ENCODE measurements at places on chromosomes 4 and X. TPM values are rescaled to one million over a fixed set of nuclear protein-coding genes. Genes with fewer than 3 reads are reported as not detected.

PF4V1 gene
- not detected for total RNA-seq

MAGEB16 gene
- not detected for total RNA-seq

MAGEA4 gene
- total RNA-seq, result not detected

TACR3 gene
- not detected for total RNA-seq

DNA sequence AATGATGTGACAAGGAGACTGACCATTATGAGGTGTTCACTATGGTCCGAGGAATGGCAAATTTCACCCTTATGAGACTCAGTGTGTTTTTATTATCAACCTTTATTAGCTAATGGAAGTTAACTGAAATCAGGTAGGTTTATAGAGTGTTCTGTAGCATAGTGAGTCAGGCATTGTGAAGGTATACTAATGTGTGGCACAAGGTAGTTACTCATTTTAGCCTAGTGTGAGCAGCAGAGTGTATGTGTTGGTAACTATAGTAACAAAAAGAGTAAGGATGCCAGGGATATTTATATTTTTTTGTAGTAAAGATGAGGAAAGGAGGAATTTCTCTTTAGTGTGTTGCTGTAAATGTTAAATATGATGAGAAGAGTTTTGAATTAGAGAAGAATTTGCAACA, 12.0 kb downstream of the PDLIM5 start:
- DNase-seq, result no peak

DNA sequence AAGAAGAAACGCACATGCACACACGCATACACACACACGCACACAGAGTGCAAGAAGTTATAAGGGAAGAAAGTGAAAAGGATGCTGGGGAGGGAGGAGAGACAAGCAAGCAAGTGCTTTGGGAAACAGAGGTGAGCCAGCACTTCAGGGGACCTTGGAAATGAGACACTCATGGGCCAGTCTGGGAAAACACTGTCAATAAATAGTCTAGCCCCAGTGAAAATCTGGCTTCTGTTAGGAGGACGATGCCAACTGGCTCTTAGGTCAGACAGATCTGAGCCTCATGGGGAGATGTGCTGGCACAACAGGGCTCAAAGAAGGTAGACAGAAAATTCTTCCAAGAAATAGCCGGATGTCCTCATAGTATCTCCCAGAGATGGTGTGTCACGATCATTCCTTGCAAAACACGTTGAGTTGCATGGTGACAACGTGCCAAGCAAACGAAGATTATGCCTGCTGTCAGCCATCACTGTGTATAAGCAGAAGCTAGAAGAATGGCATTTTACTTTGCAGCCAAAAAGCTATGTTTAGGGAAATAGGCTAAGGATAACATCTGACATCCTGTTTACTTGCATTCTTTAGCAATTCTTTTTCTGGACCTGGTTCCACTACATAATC, 557 bp upstream of the ARHGEF6 start:
- DNase-seq, result no peak

- no peak for DNase-seq
Observed at GRCh38 chrX:65537229-65537628, 2.6 kb upstream of the LAS1L start.

GRCh38 chrX:125266153-125266660, 53.5 kb upstream of the TEX13C start:
- no peak for DNase-seq

DNA sequence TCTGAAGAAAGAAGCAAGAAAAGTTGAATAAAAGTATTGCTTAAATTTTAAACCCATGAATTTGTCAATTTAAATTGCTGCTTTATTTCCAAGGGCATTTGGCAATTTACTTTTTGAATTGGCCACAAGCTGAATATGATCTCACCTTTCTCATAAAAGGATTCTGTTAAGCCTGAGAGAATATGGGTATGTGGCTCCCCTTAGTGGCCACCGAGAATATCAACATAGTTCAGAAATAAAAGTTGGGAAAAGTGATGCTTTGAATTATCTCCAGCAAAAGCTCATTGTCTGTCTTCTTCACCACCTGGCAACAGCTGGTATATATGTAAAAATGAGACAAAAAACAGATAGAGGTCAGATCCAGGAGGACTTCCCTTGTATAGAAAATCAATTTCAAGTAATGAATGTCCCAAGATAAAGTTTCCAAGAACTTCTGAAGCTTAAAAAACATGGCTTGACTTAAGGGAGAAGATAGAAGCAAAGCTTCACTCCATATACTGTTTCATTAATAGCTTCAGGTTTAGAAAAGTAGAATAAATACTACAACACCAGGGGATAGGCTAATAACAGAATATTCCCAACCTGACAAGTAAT, 290.7 kb upstream of the FAM241A start:
- no peak for DNase-seq

GRCh38 chr4:6776920-6777635, 5.4 kb upstream of the KIAA0232 start:
- DNase-seq, result no peak

DNA sequence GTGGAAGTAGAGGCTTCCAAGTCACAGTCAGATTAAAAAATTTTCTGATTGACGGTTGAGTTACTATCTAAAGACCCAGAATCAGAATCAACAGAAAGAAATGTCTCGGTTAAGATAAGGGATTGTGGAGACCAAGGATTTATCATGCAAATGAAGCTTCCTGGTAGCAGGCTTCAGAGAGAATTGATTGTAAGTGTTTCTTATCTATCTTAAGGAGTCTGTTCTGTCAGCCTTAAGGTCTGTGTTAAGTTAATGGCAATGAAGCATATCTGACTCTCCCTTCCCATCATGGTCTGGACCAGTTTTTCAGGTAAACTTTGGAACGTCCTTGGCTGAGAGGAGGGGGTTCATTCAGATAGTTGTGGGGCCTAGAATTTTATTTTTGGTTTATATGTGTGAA, 780.2 kb downstream of the FAM133A start:
- DNase-seq, result no peak

- no peak for DNase-seq
Observed at GRCh38 chr4:171266671-171267070, 546.5 kb upstream of the GALNTL6 start.

DNA sequence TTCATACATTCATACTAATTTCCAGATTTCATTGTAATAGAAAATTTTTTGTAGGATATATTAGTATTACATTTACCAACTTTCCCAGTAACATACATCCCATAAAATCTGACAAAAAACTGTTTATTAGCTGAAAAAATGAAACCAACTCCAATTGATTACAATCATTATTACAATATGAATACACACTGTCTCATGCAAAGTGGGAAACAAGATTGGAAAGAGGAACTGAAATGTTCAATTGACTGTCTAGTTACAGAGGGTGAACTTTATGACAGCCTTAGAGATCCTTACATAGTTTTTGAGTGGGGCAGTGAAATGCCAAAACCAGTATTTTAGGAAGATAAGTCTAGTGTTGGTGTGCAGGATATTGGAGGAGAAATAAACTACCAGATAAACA, 2.3 kb upstream of the AMBN start:
- no peak for DNase-seq

- no peak for DNase-seq
Observed at GRCh38 chrX:67613996-67614395, 70.2 kb downstream of the AR start.

DNA sequence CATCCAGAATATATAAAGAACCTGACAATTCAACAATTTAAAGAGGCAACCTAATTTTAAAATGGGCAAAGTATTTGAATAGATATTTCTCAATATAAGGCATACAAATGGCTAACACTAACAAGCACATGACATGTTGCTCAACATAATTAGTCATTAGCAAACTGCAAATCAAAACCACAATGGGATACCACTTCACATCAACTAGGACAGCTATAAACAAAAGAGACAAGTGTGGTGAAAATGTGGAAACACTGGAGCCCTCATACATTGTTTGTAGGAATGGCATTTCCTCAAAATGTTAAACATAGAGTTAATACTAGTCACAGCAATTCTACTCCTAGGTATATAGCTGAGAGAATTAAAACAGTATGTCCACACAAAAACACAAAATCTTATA, 96.7 kb downstream of the CORIN start:
- no peak for DNase-seq

GRCh38 chr4:144421839-144422565, 224.0 kb upstream of the HHIP start:
- no peak for DNase-seq
